ENCODE measurements at places on chromosomes 16 and 17.

- peak; percentile 55 for DNase-seq
These were observed 2.7 kb upstream of the LASP1NB start for GRCh38 chr17:38922538-38923297.

GRCh38 chr16:89548344-89549006 is 12.0 kb upstream of the RPL13 start:
- DNase-seq = no peak

GRCh38 chr16:85028685-85029407 is 1.3 kb downstream of the KIAA0513 start:
- DNase-seq = peak; percentile 53

DNA sequence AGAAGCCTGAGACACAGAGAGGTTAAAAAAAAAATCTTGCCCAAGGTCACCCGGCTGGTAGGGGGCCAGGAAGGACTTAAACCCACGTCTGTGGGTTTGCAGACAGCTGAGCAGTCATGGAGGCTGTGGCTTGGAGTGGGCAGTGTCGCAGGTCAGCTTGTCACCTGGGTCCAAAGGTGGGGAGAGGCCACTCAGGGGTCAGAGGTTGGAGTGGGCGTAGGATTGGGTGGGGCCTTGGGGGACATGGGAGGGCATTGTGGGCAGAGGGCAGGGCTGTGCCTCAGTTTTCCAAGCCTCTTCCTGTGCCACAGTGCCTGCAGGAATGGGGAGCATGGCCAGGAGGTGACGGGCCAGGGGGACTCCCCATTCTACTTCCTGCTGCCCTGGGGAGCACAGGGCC is 2.0 kb upstream of the NDRG4 start:
- DNase-seq = no peak

DNA sequence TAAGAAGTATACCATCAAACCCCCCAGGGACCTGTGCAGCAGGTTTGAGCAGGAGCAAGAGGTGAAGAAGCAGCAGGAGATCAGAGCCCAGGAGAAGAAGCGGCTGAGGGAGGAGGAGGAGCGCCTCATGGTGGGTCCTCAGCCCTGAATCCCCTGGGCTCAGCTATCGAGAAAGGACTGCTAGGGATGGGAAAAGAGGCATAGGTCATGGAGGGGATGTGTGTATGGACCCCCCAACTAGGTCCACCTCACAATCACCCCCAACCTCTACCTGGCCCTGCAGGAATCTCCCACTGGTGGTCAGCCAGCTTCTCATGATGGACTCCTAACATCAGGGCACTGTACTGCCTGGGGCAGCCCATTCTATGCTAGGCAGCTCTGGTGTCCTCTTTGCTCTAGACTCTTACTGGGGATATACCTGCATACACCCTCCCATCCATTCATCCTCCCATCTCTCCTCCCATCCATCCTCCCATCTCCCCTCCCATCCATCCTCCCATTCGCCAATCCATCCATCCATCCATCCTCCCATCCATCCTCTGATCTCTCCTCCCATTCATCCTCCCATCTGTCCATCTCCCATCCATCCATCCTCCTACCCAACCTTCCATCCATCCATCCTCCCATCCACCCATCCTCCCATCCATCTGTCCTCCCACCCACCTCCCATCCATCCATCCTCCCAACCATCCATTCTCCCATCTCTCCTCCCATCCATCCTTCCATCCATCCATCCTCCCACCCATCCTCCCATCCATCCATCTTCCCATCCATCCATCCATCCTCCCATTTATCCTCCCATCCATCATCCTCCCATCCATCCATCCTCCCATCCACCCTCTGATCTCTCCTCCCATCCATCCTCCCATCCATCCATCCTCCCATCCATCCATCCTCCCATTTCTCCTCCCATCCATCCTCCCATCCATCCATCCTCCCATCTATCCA is 10.6 kb downstream of the DRC7 start:
- no peak for DNase-seq

- DNase-seq = no peak
These were observed 2.0 kb downstream of the ADGRG1 start for GRCh38 chr16:57630407-57630797.

GRCh38 chr17:51443646-51444045 is 183.3 kb downstream of the UTP18 start:
- no peak for DNase-seq

GRCh38 chr16:8474587-8474986 is 115.7 kb downstream of the TMEM114 start:
- DNase-seq = no peak

DNA sequence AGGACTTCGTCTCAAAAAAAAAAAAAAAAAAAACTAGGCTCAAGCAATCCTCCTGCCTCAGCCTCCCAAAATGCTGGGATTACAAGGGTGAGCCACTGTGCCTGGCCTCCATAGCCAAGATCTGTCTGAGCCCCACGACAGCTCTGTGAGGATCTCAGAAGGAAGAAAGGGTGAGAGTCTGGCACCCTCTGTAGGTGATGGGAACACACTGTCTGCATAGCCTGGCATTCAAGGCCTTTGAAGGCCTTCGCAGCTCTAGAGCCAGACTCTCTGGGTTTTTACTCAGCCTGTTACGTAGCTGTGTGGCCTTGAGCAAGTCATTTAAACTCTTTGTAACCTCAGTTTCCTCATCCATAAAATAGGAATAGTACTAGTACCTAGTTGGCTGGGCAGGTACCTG is 6.3 kb upstream of the XPO6 start:
- no peak for DNase-seq

GRCh38 chr17:76841776-76842405 is 26.3 kb upstream of the MGAT5B start:
- DNase-seq = peak; percentile 34

DNA sequence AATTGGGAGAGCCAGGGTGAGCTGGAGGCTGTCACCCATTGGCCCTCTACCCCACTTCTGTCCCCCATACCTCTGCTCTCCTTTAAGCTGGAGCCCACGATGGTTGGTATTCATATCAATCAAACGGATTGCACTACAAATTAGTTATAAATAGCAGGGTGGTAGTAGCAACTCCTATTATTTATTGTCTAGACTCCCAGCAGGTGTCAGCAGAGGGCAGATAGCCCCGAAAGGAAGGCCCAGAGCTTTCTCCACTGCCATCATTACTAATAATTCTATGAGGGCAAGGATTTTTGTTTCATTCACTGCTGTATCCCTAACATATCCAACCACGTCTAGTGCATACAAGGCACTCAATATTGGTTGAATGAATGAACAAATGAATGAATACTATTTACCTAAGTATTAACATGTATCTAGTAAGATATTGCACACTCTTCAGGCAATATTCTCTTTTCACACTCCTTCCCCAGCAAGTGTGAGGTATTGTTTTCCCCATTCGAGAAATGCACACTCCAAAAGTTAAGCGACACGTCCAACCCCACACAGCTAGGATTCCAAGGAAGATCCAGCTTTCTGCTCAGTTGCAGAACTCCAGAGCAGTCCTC is 6.3 kb downstream of the C17orf50 start:
- DNase-seq = peak; percentile 25

DNA sequence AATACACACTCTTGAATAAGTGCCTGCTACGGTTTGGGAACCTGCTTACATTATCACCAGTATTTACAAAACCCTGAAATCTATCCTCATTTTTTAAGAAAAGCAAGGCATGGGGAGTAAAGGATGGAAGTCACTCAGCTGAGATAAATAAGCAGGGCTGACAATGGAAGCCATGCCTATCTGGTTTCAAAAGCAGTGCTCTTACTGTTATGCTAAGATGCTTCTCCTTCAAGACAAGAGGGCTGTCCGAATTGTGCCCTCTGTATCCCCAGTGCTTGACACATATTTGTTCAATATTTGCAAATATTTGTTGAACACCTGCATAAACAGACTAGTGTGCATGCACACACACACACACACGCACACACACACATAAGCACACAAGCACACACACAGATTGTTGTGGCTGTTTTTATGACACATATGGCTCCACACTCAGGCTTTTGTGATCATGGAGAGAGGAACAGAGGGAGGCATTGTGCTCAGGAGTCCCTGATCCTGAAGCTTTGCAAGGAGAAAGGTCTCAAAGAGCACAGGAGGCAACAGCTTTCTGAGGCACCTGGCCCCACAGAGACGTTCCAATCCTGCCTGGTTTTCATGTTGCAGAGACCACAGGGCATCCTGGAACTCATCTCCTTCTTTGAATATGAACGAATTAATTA is 401.6 kb upstream of the CDH11 start:
- no peak for DNase-seq

DNA sequence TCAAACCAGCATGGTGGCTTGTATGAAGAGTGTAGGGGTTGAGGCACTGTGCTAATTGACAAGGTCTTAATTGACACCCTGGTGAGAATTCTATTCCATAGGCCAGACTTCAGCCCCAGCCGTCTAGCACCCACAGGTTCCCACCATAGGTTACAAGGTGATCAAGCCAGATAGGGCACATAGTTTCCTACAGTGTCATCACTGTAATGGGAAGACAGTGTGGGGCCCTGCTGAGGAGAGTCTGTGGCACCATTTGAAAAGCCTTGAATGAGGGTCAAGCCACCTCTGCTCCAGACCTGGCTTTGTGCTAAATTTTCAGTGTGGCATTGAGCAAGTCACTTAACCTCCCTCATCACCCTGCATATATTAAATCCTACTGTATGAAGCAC is 36.2 kb downstream of the YPEL2 start:
- DNase-seq = no peak

DNA sequence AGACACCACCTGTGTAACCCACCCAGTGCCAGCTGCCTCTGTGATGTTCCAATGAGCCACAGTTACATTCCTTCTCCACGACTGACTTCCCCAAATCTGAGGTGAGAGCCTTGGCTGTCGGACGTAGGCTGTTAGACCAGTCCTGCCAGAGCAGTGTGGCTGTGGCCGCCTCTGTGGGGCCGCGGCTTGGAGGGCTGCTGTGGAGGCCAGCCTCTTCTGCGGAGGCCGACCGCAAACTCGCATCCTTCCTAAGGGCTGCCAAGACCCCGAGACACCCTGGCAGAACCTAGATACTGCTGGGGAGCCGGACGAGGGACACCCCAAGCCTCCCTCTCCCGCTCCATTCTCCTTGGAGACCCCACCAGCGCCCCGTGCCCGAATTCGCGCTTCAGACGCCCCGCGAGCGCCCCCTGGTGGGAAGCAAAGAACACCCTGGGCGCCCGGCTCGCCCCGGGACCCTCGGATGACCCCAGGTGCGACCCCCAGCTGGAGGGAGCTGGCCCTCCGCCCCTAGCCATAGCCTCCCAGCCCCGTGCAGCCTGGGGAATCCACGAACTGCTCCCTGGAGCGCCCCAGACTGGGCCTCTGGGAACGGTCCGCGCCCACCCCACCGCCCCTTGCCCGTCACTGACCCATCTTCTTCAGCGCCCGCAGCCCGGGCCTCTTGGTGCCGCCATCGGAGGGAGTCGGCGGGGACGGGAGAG is 547 bp downstream of the PLCD3 start:
- no peak for DNase-seq

- DNase-seq = no peak
These were observed 2.7 kb downstream of the GCGR start for GRCh38 chr17:81806461-81807209.

- no peak for DNase-seq
These were observed 34.9 kb upstream of the CACNG4 start for GRCh38 chr17:66929591-66929990.

DNA sequence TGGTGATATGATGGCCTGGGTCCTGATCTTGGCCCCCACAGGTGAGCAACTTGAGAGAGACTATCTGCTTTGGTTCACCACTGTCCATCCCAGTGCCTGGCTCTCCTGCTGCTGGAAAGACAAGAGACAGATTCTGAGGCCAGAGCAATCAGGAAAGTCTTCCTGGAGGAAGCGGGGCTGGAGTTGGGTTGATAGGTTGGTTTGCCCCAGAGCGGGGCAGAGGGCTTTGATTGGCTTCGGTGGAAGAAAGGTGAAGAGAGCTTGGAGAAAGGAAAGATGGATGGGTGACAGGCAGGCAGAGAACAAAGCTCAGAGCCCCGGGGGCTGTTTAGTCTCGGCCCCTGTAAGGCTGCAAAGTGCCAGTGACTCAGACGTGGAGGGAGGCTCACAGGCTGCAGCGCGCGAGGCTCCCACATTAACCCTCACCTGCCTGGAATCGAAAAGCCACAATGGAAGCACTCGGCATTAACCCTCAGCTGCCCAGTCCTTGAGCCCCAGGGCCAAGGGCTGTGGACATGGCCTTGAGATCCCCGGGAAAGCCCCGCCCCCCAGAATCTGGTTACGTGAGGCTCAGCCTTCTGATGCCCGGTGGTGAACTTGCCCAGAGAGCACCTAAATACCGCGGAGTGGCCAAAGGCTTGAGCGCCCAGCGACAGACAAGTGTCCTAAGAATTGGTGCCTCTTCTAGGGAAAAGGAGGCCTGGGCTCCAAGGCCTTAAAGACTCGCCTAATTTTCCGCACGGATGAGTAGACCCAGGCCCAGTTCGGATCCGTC is 996 bp upstream of the CPNE2 start:
- DNase-seq = no peak

DNA sequence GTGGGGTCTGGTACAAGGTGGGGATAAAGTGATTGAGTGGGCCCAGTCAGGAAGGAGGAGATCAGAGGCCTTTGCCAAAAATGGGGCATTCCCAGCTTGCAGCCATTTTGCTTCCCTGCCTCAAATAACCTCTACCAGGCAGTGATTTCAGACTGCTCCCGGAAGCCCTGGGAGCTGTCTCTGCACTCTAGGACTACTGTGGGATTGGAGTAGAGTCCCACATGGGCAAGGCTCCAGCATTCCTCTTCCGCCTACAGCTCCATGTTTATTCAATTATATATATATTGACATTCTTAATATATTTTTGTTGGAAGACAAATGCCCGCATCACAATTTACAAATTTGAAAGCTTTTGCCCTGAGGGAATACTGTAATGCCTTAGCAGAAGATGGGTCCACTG is 13.5 kb downstream of the SUPT6H start:
- DNase-seq = no peak

DNA sequence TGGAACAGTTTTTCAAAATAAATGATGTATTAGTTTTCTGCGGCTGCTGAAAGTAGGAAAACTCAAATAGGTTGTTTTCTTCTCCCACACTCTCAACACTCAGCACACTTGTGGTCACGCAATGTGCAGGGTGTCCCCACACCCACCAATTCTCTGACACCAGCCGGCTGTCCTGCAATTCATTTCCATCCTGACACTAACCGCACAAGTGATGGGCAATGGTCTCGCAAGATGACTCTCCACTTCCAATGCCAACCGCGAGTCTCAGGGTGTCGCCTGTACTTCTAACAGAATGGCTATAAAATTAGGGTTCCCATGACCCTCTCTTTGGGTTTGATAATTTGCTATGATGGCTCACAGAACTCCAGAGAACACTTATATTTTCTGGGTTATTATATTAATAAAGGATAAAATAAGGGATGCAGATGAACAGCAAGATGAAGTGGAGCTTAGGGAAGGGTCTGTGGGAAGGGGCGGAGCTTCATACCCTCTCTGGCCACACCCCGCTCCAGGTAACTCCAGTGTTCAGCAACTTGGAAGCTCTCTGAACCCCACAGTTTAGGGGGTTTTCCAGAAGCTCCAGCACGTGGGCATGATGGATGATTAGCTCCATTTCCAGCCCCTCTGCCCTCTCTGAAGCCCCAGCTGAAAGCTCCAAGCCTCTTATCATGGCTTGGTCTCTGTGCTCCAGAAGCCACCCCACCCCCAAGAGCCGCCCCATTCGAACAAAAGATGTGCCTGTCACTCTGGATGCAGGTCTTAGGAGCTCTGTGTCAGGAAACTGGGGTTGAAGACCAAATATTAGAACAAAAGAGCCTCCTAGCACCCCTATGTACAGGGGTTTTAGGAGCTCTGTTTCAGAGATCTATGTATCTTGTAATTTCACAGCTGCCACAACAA is 19.8 kb downstream of the TAF1C start:
- DNase-seq = no peak

All from putamen (tissue), 1 donor.